ENCODE measurements at places on chromosomes 11 and 22.

DNA sequence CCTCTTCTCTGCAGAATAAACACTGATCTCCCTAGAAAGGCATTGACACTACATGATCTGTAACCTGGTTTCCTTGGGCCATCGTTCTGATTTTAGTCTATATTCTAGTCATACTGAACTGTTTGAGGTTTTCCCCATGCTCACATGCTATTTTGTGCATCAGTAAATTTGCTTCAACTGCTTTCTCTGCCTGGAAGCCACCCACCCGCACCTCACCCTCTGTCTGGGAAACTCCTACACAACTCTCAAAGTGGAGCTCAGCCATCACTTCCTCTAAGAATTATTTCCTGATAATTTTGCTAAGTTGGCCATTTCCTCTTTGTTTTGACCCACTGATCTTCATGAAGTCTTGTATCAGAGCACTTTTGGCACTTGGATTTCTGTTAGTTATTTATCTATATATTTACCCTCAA is 36.1 kb downstream of the MMP20 start:
- no peak for DNase-seq

- peak; percentile 21 for DNase-seq
Measured at GRCh38 chr11:118171269-118172062, 5.0 kb downstream of the SCN2B start.

GRCh38 chr22:35708453-35708852 is 9.2 kb upstream of the APOL5 start:
- DNase-seq: no peak

DNA sequence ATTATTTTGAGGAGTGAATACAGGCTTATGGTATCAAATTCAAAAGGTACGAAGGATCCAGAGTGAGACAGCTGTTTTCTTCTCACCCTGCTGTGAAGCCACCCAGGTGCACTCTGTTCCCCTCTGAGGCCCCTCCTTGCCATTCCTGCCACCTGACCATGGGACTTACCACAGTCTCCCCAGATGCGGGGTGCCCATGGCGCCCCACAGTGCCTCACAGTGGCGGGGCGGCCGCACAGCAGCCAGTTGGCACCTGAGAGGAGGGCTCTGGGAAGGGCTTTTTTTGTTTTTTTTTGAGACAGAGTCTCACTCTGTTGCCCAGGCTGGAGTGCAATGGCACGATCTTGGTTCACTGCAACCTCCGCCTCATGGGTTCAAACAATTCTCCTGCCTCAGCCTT is 151.7 kb downstream of the CEP164 start:
- DNase-seq: no peak

GRCh38 chr11:108921211-108921610 is 256.3 kb downstream of the DDX10 start:
- no peak for DNase-seq

DNA sequence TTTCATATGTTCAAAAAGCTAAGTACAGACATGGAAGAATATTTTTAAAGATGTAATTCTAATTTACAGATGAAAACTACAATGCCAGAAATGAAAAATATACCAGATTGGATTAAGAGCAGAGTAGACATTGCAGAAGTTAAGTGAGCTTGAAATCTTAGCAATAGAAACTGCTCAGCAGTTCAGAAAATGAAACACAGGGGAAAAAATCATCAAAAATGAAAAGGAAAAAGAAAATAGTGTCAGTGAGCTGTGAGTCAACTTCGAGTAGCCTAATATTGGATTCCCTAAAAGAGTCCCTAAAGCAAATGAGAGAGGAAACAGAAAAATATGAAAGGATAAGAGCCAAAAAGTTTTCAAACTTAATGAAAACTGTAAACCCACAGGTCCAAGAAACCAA is 25.8 kb upstream of the IL10RA start:
- no peak for DNase-seq

- no peak for DNase-seq
Measured at GRCh38 chr11:38543311-38543710, 1945.3 kb upstream of the RAG2 start.

DNA sequence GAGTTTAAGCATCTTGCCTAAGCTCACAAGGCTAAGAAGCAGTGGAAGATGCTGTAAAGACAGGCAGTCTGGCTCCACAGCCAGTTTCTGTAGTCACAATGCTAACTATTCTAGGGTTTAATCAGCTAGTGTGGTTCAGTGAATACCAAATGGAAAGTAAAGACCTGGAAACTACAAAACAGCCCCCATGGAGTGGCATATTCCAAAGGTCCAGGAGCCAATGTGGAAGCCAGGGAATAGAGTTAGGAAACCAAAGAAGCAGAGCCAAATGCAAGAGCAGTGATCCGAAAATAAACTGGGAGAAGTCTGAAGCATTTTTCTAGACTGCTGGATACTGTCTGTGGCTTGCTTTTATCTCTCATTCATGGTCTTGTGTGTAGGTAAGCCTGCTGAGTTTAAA is 731.2 kb upstream of the ANO5 start:
- no peak for DNase-seq

GRCh38 chr11:63516109-63516508 is 10.2 kb downstream of the LGALS12 start:
- DNase-seq: no peak

DNA sequence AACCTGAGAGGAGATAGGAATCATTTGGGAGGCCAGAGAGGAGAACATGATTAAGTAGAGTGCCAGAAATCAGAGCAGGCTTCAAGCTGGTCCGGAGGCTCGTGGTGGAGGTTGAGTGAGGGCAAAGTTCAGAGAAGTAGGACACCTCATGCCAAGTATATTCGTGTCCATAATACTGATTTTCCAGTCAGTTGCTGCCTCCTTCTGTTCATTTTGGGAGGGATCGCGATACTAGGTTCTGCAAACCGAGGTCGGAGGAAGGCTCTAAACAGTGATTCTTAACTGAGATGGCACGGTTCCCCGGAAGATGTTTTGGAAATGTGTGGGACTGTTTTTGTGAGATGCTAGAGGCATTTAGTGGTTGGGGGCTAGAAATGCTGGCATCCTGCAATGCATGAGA is 13.6 kb upstream of the CD3E start:
- no peak for DNase-seq

DNA sequence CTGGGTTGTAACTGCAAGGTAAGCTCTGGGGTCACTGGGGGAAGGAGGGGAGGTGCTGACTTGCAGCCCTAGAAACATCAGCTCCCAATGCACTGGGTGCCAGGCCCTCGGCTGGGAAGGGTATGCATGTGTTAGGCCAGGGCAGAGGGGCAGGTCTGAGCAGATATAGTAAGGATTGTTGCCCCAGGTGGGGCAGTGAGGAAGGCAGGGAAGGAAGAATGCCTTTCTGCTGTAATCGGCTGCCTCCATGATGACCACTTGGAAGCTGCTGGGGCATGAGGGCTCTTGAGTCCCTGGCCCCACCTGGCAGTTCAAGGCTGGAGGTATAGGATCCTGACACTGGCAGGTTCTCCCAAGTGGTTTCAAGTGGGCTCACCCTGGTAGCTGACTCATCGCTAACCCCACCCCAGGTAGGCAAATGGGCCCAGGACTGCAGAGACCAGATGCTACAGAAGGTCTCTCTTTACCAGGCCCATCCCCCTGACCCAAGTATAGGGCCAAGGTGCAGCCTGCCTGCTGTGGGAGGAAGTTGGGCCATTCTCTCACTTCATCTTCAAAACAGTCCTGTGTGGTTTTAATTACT is 56.7 kb downstream of the TIMP3 start:
- no peak for DNase-seq

DNA sequence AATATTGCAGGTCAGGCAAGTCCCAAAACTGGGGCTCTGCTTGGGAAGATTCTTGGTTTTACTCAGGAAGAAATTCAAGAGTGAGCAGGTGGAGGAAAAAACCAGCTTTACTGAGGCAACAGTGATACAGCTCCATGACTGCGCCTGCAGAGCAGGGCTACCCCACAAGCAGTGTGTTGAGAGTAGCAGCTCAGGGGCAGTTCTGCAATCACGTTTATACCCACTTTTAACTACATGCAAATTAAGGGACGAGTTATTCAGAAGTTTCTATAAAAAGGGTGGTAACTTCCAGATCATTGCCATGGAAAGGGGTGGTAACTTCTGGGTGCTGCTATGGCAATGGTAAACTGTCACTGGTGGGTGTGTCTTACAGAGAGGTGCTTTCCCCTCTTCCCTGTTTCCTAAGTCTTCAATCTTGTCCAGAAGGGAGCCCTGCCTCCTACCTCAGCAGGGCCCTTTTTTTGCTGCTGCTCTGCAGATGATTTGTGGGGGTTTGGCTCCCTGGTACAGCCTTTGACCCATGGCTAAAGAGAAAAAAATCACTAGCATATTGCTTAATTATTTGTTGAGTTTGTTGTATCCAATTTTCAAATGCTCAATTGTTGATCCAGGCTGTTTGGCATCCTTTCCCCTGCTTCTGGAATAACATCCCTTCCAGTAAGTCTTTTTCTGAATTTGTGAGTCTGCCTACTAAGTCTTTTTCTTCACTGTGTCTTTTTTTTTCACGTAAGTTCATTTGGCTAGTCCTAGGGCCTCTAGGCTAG is 30.0 kb upstream of the ME3 start:
- DNase-seq: no peak

- DNase-seq: no peak
Measured at GRCh38 chr11:22666688-22667439, 453 bp downstream of the GAS2 start.

DNA sequence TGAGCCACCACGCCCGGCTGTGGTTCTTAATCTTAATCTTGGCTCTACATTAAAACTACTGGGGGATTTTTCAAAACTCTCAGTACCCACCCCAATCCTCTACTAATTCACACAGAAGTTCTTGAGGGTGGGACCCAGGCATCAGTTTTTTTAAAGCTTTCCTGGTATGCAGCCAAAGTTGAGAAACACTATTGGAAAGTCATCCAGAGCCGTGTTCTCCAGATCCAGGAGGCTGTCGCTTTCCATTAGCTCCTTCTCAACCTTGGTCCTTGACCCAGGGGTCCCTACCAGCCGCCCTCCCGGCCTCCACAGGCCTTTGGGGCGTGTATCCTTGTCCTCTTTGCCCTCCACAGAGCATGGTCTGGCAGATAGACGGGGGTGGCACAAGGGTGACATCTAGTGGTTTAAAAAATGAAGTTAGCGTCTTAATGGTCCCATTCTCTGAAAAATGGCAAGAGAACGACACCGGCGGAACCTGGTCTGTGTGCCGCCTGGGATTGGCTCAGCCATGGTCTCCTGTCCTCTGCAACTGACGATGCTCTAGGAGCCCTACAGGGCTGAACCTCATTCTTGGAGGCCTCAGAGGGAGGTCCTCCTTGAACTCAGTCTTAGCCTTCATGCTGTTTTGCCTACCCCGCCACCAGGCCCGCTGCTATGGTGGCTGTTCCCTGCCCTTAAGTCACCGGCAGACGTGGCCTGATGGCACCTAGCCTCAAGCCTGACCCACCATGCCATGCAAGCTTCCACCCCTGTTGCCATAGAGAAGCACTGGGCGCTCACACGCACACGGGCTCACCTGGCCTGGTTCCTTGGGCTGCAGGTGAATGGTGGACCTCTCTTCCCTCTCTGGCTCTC is 152.0 kb upstream of the SYN3 start:
- DNase-seq: peak; percentile 14

DNA sequence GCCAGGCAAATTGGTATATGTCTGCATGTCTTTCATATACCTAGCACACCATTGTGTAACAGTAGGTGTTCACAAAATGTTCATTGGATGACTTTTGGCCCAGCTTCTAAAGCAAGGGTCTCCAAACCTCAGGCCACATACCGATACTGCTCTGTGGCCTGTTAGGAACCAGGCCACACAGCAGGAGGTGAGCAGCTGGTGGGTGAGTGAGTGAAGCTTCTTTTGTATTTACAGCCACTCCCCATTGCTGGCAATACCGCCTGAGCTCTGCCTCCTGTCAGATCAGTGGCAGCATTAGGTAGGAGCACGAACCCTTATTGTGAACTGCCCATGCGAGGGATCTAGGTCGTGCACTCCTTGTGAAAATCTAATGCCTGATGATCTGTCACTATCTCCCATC is 836.6 kb downstream of the NTM start:
- DNase-seq: no peak

GRCh38 chr11:33389635-33390034 is 132.5 kb downstream of the HIPK3 start:
- DNase-seq: no peak

GRCh38 chr11:14317659-14318325 is 41.2 kb downstream of the RRAS2 start:
- no peak for DNase-seq

GRCh38 chr11:68028802-68029545 is 1.5 kb upstream of the NDUFS8 start:
- no peak for DNase-seq

DNA sequence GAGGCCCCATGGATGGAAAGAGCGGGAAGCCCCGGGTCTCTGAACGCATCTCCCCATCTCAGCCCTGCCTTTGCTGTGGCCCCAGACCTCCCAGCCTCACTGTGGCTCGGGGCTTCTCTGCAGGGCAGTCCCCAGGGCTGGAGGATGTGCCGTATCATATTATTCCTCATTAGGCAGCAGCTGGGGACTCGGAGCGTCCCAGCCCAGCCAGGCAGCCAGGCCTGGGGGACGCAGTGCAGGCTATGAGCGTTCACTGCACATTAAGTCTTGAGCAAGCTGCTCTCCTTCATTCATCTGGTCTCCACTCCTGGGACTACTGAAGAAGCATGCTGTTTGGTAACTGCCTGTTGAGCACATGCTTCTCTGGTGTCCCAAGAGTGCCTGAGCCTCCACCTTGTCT is 226.8 kb upstream of the TBCEL start:
- DNase-seq: no peak

- no peak for DNase-seq
Measured at GRCh38 chr11:97140885-97141494, 751.2 kb downstream of the JRKL start.

DNA sequence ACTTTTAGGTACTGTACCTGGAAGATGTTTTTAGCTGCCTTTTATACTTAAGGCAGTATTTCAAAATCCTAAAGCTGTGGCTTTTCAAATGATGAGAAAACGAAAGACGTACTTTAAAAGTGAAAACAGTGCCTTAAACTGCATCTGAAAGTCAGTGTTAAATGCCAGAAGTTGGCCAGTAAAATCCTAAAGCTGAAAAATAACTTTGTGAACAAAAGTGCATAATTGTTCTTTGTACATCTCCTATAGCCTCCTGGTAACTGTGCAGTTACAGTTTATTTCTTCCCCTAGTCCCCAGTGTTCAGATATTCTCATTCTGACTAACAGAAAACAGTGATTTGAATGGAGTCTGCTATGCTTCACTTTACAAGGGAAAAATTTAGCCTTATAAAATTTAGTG is 6.8 kb downstream of the EED start:
- no peak for DNase-seq

- no peak for DNase-seq
Measured at GRCh38 chr11:113603277-113604059, 102.6 kb downstream of the TMPRSS5 start.

- DNase-seq: no peak
Measured at GRCh38 chr11:75193711-75194110, 42.8 kb downstream of the SLCO2B1 start.

- DNase-seq: no peak
Measured at GRCh38 chr22:38957046-38957770, at the start of gene APOBEC3A. APOBEC3A (plus strand) TSS chr22:38957609; CDS start chr22:38957692, 83 bp downstream.

DNA sequence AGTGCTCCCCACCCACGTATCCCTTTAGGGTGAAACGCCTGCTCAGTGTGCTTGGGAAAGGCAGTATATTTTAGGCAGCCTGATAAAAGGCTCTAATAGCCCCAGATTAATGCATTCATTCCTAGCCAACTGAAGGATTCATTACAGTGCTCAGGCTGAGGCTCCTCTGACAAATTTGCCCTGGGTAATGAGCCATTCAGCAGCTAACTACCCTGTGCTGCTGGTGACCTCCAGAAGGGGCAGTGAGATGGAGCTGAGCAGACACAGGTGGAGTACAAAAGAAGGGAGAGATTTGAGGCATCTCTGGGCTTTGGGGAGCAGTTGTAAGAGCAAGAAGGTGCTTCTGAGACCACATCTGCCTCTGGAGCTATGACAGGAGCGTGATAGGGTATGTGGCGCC is 817.0 kb downstream of the NTM start:
- no peak for DNase-seq

- DNase-seq: no peak
Measured at GRCh38 chr11:70504246-70505020, 106.1 kb downstream of the CTTN start.
